ENCODE measurements at places on chromosomes 12 and 14.

- peaks cover 45% of the 10 kb centered on the region for H3K27me3 ChIP-seq
- no peak overlapping the region for H3K4me3 ChIP-seq
- H3K4me1 ChIP-seq, result no peaks in the 10 kb centered on the region
- no peak for DNase-seq
Observed at GRCh38 chr12:123891516-123892179, 81.0 kb downstream of the CCDC92 start.

DNA sequence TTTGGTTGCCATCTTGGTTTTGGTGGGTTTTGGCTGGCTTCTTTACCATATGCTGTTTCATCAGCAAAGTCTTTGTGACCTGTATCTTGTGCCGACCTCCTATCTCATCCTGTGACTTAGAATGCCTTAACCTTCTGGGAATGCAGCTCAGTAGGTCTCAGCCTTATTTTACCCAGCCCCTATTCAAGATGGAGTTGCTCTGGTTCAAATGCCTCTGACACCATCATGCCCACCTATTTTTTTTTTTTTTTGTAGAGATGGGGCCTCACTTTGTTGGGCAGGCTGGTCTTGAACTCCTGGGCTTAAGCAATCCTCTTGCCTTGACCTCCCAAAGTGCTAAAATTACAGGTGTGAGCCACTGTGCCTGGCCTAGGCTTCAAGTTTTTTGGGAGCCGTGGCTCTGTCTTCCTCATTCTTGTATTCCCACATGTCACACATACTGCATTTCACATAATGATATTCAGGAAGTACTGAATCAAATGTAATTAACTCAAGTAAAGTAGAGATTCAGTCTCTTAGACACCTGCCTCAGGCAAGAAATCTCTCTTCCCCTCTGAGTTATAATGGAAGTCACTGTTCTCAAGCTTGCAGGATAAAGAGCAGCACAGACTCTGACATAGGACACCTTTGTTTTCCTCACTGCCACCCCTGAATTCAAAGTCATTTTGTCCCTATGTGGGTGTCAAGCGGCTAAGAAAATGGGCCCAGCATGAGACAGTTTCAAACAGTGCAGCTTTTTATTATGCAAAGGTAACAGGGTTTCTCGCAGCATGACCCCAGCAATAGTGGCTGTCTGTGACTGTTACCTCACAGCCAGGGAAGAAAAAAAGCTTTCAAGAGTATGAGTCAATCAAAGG lies 159.0 kb downstream of the PTPN11 start:
- H3K27ac ChIP-seq, result no peak overlapping the region
- H3K4me1 ChIP-seq, result peaks cover 3% of the 10 kb centered on the region
- no peaks in the 10 kb centered on the region for H3K36me3 ChIP-seq
- H3K27me3 ChIP-seq, result peaks cover 30% of the 10 kb centered on the region
- H3K4me3 ChIP-seq, result no peak overlapping the region

- DNase-seq, result no peak
- peaks cover 4% of the 10 kb centered on the region for H3K4me1 ChIP-seq
- H3K36me3 ChIP-seq, result no peaks in the 10 kb centered on the region
- H3K4me3 ChIP-seq, result no peak overlapping the region
Observed at GRCh38 chr12:94157981-94158411, 9.6 kb downstream of the PLXNC1 start.

- DNase-seq, result no peak
- peaks cover 10% of the 10 kb centered on the region for H3K27me3 ChIP-seq
- H3K4me1 ChIP-seq, result no peaks in the 10 kb centered on the region
- no peaks in the 10 kb centered on the region for H3K36me3 ChIP-seq
- no peak overlapping the region for H3K4me3 ChIP-seq
- no peak overlapping the region for H3K27ac ChIP-seq
Observed at GRCh38 chr12:53131844-53132243, 28.6 kb downstream of the SOAT2 start.

- H3K4me1 ChIP-seq, result no peaks in the 10 kb centered on the region
- H3K36me3 ChIP-seq, result peaks cover 8% of the 10 kb centered on the region
- H3K27ac ChIP-seq, result no peak overlapping the region
- peaks cover 14% of the 10 kb centered on the region for H3K27me3 ChIP-seq
- no peak for DNase-seq
Observed at GRCh38 chr12:132514838-132515237, 24.9 kb downstream of the FBRSL1 start.
